ENCODE measurements at places on chromosomes 12 and 14.

DNA sequence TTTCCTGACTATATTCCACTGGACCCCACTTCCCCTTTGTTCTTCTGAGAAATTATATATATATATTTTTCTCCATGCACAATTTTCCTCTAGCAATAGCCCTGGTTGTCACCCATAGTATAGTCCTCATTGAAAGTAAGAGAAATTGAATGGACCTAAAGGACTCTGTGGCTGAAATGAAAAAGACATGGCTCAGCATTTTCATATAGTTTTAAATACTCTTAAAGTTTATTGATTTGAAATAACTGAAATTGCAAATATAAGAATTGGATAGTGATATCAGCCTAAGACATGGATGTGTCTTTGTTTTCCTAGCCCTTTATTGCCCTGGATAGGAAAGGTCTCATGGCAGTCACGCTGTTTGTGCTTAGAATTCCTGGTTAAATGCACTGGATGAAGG, 113.8 kb downstream of the ANO6 start:
- DNase-seq = no peak

- DNase-seq = no peak
These were observed 484.8 kb downstream of the EGLN3 start for GRCh38 chr14:33465846-33466700.

DNA sequence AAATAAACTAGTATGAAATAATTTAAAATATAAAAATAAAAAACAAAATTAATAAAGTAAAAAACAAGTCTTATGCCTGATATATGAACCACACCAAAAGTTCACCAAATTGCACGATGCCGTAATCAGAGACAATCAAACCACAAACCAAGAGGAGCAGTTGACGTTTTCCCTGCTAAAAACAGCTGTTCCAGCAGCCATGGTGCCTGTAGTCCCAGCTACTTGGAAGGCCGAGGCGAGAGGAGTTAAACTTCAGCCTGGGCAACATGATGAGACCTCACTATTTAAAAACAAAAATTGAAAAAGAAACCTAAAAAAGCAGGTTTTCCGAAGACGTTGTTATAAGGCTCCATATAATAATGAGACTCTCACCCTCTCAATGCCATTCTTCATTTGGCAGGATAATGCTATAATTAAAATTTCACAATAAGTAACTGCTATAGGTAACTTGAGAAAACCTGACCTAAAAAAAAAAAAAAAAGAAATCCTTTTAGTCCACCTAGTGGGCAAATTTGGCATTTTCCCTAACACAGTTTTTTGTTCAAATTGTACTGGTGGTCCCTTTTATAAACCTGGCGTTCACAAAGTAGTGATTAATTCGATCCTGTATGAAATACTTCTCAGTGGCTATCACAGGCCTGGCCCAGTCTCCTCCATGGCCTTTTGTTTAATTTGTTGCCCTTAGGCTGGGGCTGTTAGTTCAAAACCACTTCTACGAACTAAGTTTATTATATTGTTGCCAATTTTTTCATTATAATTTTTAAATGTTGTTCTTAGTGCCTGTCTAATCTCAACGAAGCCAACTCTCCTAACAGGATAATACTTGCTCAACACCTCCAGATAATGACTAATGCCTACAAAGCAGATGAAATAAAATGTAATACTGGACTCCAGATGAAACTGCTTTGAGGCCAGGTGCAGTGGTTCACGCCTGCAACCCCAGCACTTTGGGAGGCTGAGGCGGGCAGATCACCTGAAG, 62.1 kb downstream of the TNFAIP2 start:
- no peak for DNase-seq

- no peak for DNase-seq
These were observed 9.6 kb upstream of the SMARCC2 start for GRCh38 chr12:56198836-56199235.

DNA sequence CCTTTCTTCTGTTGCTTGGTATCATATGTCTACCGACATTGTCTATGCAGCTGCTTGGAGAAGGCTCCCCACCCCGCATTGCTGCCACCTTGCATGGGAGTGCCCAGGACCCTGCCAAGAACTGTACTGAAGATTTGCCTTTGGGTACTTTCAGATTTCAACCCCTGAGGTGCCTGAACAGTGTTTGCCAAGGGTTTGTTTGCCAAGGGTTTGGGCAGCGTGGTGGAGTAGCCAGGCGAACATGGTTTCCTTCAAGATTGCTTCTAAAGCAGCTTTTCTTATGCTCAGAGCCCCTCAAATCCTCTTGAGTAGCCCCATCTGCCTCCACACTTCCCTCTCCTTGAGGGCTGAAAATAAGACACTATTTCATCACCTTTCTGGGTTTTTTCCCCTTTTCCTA, 25.3 kb upstream of the CRY1 start:
- DNase-seq = no peak

GRCh38 chr12:76078748-76079147, 5.7 kb downstream of the NAP1L1 start:
- no peak for DNase-seq

DNA sequence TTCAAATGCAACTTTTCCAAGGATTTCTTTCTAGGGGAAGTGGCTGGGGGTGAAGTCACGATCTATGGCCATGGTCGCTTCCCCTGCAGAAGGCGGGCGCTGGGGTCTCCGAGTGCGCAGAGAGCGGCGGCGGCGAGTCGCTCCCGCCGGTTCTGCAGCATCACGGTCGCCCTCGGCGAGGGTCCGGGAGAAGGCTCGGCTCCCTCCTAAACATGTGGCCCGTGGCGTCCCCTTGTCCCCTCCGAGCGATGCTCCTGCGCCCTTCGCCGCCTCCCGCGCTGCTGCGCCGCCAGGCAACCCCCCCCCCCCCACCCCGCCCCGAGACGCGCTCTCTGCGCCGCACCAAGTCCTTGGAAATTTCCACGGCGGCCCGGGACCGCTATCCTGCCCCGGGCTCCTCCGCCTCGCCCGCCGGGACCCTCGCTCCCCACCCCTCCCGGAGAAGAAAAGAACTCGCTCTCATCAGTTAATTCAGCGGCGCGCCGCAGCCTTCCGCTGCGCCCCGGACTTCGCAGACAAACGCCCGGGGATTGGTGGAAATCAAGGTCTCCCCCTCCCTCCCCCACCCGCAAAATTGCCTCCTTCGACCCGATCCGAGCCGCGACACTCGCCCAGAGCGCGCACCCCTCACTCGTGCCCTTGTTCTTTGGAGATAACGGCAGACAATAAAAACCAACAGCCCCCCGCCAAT, at the start of gene ST8SIA1:
ST8SIA1 (minus strand) TSS at position 298 of the 691 bp plus-strand sequence. CDS start 475 bp downstream, outside the sequence.
- no peak for DNase-seq

DNA sequence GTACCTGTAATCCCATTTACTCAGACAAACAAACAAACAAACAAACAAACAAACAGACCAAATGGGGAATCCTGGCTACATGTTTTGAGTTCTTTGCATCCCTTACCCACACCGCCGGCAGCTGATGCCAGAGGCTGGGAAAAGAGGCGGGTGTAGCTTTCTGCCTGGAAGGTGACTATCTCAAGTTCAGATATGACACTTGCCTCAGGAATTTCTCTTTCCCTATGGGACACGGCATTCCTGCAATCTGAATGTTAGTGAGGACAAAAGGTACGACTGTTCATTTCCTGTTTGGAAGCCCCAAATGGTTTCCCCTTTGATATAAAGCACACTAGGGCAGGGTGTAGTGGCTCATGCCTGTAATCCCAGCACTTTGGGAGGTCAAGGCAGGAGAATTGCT, 2.9 kb downstream of the MYL2 start:
- peak; percentile 71 for DNase-seq

DNA sequence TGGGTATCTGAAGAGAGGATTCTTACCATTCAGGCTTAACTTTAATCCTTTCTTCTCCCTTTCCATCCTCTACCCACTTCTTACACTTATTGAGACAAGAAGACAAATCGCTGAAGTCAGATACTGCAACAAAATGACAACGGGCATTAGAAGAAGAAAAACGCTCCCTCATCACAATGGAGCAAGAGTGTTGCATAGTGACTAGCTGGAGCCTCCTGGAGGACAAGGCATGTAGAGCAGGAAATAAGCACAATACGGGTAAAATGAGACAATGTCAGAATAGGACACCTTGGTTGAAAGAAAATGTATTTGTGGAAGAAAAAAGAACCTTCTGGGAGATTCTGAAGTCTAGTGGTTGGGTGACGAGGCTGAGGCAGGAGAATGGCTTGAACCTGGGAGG, 501.0 kb downstream of the RERGL start:
- DNase-seq = peak; percentile 7

GRCh38 chr12:6839482-6840201, 1.1 kb upstream of the GNB3 start:
- DNase-seq = no peak

Data from H54 (cell line).